Esophagus mucosa (tissue), 1 donor: ENCODE measurements at places on chromosomes 16 and 17.

DNA sequence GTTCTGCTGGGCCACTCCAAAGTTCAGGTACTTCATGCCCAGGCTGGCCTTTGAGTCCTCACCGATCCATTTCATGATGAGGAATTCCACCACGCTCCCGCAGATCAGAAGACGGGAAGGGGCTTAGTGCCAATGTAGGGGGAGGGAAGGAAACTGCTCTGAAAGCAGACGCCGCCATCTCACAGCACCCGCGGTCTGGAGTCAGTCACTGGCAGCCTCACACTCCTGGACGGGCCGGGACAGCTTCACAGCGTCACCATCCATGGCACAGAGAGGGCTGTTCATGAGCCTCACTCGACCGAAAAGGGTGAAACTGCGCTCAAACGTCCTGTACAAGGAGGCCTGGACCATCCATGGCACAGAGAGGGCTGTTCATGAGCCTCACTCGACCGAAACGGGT lies 62.0 kb downstream of the RPH3AL start:
- ATAC-seq = no peak

- ATAC-seq = no peak
These were observed 67.3 kb downstream of the RBFOX3 start for GRCh38 chr17:79543531-79543930.

DNA sequence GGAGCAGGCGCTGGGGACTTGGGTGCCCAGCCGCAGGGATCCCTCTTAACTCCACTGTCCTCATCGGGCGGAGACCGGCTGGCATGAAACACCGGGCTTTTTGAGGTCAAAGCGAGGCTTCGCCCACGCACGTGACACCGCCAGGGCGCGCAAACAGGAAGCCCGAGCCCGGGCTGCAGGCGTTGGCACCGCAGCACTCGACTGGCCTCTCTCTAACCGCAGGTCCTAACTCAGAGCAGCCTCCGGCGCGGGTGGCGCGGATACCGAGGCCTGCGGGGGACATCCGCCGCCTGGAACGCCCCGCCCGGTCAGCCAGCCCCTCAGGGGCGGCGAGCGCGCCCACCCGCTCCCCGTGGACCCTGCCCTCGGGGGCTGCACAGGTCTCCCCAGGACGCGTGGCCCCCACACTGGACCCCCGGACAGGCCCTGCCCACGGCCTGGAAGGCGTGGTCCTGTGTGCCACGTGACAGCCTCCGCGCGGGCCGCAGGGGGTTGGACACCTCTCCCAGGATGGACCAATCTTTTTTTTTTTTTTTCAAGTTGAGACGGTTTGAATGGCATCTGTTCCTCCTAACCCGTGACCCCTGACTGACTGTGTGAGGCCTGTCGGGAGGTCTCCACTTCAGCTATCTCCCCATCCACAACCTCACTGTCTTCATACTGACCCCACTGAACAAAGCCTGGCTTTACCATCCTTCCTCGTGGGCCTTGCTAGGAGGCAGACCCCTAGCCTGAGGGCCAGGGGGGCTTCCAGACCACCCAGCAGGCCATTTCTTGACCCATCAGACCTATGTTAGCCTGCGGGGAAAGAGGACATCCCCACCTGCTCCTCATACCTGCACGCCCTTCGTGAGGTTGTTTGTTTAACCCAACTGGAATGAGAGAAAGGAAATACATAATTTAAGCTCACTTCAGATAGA lies 8.4 kb upstream of the SLC47A2 start:
- peak; percentile 77 for ATAC-seq

DNA sequence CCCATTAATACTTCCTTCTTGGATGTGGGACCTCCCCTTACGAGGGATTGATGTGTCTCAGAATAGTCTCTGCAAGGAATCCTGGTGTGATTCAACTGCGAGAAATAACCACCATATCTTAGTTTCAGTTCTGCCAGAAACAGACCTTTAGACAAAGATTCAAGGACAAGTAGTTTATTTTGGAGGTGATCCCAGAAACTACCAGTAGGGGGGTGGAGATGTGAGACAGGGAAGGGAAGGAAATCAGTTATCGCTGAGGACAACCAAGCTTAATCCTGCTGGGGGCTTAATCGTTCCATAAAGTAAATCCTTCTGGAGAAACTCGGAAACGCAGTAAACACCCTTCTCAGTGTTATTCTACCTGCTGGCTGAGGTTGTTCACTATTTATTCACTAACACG lies 5.0 kb upstream of the SDR42E1 start:
- peak; percentile 23 for ATAC-seq

- ATAC-seq = peak; percentile 55
These were observed 12.5 kb downstream of the SAMD14 start for GRCh38 chr17:50117202-50118051.
